ENCODE measurements at places on chromosomes 2 and 18.

- DNase-seq = no peak
Measured at GRCh38 chr2:200042944-200043343, 87.6 kb downstream of the MAIP1 start.

DNA sequence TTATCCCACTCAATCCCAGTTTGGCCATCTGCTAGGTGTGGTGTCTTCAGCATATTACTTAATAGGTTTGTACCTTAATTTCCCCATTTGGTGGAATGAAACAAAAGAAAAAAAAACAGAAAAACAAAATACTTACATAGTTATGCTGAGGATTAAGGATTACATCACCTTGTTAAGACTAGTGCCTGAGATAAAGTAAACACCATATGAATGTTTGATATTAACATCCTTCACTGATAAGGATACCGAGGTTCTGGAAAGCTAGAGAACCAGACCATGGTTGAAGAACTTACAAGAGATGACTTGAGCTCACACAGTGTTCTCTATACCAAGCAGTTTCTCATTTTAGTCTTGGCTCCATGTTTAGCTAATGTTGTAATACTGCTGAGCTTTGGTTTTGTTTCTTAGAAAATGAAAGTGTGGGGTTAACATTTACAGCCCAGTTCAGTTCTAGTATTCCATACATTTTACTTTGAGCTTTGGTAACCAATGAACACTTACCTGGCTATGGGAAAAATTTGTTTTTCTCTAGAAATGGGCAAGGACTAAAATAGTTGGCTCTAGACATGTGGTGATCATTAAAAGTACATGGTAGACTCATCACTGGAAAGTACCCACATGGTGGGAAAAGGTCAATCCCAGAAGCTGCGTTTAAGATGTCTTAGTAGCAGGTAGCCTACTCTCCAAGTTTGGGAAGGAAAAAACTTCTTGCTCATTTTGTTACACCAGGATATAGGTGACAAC lies 5.8 kb upstream of the GPD2 start:
- DNase-seq = no peak

- no peak for DNase-seq
Measured at GRCh38 chr2:216549926-216550690, 51.5 kb downstream of the RPL37A start.

DNA sequence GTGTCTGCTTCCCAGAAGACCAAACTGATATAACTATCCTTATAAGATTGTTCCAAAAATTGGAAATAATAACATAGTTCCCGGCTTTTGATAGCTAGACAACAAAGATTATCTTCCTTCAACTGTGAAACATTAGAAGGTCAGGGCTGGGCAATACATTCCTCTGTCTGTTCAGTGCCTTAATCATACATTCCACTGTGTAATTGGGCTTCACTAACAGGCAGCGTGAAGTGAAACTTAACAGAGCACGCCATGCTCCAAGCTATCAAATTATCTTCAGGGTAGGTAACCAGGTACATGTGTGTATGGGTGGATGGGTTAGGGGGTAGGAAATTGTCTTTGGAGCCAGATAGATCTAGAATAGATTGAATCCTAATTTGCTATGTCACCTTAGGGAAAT lies 23.5 kb upstream of the ARL5A start:
- no peak for DNase-seq

DNA sequence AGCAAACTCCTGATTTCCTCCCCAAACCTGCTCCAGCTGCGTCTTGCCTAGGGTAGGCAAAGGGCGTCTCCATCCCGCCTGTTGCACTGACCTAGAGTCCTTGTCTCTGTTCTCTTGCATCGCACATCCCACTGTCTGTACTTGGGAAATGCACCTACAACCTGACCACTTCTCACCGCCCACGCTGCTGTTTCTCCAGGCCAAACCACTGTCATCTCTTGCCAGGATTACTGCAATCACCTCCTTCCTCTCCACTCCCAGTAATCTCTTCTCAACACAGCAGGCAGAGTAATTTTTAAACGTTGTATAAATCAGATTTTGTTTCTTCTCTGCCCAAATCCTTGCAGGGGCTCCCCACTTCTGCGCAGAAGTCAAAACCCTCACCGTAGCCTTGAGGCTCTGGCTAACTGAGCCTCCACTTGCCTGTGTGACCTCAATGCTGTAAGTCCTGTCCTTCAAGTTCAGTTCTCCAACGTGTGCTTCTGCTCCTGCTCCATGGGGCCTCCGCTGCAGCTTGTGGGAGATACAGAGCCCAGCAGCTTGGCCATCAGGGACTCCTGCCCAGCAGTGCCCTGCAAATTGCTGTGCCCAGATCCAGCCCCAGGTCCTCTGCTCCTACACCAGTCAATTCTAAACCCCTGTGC lies 27.7 kb upstream of the SEMA4C start:
- DNase-seq = no peak

- DNase-seq = no peak
Measured at GRCh38 chr2:142834021-142834420, 43.4 kb upstream of the KYNU start.

- DNase-seq = no peak
Measured at GRCh38 chr2:149112713-149113112, 74.2 kb downstream of the LYPD6B start.

- DNase-seq = no peak
Measured at GRCh38 chr2:17133052-17133671, 385.1 kb downstream of the RAD51AP2 start.

DNA sequence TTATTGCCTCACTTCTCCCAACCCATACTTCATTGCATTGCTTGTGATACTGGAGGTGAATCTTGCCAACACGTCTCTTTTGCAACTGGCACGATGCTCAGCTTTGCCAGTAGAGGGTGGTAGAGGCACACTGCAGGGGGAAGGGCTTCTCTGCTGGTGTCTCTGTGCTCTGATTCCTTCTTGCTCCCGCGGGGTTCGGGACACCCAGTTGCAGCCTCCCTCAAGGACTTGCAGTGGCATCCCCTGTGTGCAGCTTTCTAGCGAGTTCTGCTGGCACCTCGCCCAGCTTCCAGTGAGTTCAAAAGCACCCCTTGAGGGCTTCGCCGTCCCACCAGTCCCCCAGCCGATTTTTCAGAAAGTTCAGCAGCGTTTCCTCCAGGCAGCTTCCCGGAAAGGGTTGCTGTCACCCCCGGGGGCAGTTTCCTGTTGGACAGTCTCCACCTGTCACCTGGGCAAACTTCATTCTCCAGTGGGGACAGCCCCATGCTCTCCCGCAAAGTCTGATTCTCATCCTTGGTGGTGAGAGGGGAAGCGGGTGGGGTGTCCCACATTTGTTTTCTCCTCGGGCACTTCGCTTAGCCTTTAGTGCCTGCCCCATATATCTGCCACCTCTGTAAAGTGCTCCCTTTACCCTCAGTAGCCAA lies 35.4 kb upstream of the EN1 start:
- peak; percentile 45 for DNase-seq

DNA sequence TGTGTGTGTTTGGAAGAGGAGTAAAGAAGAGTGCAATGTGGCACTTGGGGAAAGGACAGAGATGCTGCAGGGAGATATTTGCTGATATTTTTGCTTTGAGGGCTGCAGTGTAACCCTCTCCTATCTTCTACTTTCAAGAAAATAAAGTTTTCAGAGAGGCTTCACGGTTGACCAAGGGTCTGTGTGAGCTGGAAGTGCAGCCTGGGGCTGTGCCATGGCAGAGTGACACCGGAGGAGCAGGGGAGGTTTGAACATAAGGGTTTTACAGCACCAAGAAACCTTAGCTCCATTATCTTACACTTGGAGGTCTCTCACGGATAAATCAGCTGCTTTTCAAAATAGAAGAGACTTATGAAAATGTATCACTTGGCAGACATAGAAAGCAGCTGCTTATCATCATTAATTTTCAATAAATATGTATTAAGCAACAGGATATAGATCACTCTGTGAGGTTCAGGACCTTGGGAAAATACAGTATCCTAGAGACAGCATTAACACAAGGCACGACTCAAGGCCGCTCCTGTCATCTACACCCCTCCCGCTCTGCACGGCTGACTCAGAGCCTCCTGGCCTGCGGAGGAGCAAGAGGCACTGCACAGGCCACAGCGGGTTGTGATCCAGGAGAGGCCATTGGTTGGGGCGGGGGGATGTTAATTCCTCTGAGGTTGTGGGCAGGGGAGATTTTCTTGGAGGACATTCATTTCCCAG lies 127.8 kb downstream of the COPS8 start:
- DNase-seq = no peak

- DNase-seq = no peak
Measured at GRCh38 chr2:49178656-49179055, 24.3 kb upstream of the FSHR start.

GRCh38 chr18:27599202-27599829 lies 414.2 kb upstream of the CHST9 start:
- no peak for DNase-seq

GRCh38 chr2:120177001-120177621 lies 46.1 kb downstream of the TMEM185B start:
- DNase-seq = peak; percentile 64

GRCh38 chr2:65957886-65958285 lies 477.0 kb upstream of the MEIS1 start:
- no peak for DNase-seq

GRCh38 chr18:49139766-49140165 lies 189.0 kb upstream of the SMAD7 start:
- DNase-seq = no peak

GRCh38 chr2:233912691-233913423 lies 4.3 kb upstream of the TRPM8 start:
- DNase-seq = no peak

DNA sequence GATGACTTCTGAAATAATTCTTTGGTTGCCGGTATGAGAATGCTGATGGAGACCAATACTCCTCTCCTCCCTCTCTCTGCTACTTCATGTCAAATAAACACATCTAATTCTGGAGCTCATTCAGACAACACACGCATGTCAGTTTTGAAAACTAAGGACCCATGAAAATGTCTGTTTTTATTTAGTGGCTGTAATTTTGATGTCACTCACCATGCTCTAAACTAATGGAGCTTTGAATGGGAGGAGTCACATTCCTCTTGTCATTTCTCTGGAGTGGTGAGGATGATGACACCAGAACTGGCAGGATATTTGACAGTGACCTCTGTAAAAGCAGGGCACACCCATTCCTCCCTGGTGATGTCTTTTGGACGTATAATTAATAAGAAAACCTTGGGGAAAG lies 163.0 kb downstream of the PHLPP1 start:
- no peak for DNase-seq

DNA sequence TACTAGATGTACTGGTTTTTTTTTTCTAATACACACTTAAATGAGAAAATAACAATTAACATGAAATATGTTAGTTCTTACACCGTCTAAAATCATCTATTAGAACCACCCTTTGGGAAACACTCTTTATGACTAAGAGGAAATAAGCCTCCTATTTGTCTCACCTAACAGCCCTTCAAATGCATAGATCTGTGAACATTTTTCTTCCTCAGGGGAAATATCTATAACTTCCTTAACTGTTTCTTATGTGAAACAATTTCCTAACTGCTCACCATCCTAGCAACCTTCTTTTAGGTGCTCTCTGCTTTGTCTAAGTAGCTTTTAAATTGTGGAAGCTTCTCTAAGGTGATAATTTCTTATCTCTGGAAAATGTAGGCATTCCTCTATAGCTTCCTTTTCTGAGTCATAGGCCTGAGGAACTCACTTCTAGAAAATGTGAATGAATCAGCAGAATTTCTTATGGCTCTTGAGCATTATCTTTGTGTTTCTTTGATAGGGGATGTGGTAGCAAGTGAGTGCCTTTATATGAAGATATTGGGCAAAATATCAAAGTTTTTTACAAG lies 56.1 kb downstream of the CNTNAP5 start:
- no peak for DNase-seq

GRCh38 chr2:205055251-205055650 lies 510.0 kb downstream of the PARD3B start:
- no peak for DNase-seq

- no peak for DNase-seq
Measured at GRCh38 chr2:164624316-164624715, 3.0 kb upstream of the GRB14 start.

GRCh38 chr18:25915907-25916306 lies 174.5 kb downstream of the SS18 start:
- no peak for DNase-seq

- DNase-seq = no peak
Measured at GRCh38 chr18:75076286-75076685, 132.7 kb downstream of the PTGR3 start.

DNA sequence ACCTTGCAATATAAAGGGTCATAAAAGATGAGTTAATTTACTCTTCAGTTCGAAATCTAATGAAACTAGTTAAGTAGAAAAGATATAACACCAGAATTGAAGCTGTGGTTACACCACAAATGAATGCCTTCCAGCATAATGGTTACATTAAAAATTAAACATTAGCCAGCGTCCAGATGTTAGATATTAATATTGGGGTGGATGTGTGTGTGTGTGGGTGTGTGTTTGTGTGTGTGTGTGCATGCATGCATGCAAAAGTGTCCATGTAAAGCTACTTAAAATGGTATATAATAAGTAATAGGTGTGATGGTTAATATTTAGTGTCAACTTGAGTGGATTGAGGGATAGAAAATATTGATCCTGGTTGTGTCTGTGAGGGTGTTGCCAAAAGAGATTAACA lies 170.4 kb upstream of the FN1 start:
- DNase-seq = no peak

DNA sequence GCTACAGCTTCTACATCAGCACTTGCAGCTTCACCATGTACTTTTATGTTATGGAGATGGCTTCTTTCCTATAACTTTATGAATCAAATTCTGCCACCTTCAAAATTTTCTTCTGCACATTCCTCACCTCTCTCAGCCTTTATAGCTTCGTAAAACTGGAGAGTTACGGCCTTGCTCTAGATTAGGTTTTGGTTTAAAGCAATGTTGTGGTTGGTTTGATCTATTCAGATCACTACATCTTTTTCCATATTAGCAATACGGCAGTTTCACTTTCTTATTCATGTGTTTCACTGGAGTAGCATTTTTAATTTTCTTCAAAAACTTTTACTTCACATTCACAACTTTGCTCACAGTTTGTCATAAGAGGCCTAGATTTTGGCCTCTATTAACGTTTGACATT lies 242.9 kb upstream of the GYPC start:
- no peak for DNase-seq

DNA sequence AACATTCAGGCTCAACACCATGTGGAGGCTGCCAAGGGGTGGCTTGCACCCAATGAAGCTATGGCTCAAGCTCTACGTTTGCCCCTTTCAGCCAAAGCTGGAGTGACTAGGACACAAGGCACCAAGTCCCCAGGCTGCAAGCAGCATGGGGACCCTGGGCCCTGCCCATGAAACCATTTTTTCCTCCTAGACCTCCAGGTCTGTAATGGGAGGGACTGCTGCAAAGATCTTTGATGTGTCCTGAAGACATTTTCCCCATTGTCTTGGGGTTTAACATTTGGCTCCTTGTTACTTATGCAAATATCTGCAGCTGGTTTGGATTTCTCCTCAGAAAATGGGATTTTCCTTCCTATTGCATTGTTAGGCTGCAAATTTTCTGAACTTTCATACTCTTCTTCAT lies 51.0 kb downstream of the PDE1A start:
- DNase-seq = no peak

DNA sequence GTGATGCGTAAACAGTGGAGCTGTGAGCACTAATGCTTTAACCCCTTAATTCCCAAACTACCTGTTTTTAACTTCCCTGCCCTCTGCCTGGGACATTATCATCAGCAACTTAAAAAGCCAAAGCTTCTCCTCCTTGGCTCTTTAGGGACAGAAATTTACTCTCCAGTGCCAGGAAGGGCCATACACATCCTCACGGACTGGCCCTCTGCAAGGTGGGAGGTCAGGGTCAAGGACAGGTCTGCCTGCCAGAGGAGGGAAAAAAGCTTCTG lies 21.5 kb downstream of the KCTD1 start:
- DNase-seq = no peak

Measured in stimulated activated CD4-positive, alpha-beta T cell treated with anti-CD3 and anti-CD28 coated beads, Interleukin-1b, Interleukin-23, amount 100 ng/mL, for 4 hours (primary cell).